ENCODE measurements at places on chromosomes 2 and 18.

- no peak for DNase-seq
Measured at GRCh38 chr2:190668892-190669291, 20.0 kb downstream of the NAB1 start.

GRCh38 chr2:458425-458815 is 170.5 kb upstream of the ALKAL2 start:
- no peak for DNase-seq

- no peak for DNase-seq
Measured at GRCh38 chr18:24818441-24818840, 358.0 kb downstream of the HRH4 start.

DNA sequence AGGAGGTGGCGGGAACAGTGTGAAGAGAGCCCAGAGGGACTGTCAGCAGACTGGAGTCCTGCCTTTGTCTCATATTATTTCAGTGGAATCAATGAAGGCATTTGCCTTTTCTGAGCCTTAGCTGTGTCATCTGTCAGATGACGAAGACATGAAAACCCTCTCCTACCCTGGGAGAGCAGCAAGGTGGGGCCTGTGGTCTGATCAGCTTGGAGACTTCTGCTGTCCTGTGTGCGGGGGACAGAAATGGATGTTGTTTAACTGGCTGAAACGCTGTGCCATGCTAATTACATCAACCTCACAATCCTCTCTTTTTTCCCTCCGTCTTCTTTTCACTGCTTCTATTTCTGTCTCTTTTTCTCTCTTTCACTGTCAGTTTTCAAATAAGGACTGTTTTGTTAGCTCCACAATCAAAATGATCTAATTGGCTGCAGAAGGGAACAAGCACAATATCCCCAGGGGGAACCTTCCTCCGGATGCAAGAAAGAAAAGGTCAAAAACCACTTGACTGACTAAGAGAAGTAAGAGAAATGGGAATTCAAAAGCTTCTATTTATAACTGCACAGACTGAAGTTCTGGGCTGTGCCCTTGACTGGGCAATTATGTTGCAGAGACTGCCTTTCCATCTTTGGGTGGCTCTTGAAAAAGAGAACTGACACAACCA is 340.1 kb downstream of the CLIP4 start:
- DNase-seq, result no peak

GRCh38 chr2:204321027-204321800 is 224.1 kb upstream of the PARD3B start:
- no peak for DNase-seq

GRCh38 chr2:225837328-225837727 is 437.8 kb downstream of the NYAP2 start:
- DNase-seq, result no peak

- no peak for DNase-seq
Measured at GRCh38 chr2:111205774-111206173, 85.1 kb downstream of the BCL2L11 start.

GRCh38 chr2:135162786-135163185 is 110.7 kb downstream of the RAB3GAP1 start:
- DNase-seq, result no peak

DNA sequence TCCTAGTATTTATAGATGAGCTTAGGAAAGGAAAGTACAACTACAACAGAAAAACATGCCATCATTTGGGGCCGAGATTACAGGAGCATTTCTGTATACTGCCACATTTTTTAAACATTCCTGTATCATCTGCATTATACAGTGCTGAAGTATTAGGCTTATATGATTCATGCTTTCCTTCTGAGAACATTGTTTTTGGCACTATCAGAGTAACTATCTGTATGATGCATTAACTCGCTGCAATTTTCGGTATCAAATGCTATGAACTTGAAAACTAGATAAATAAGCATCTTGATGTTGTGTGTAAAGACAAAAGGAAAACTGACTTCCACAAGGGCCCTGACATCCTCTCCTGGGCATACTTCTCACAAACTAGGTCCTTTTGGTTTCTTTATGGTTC is 102.0 kb downstream of the RIT2 start:
- DNase-seq, result no peak

DNA sequence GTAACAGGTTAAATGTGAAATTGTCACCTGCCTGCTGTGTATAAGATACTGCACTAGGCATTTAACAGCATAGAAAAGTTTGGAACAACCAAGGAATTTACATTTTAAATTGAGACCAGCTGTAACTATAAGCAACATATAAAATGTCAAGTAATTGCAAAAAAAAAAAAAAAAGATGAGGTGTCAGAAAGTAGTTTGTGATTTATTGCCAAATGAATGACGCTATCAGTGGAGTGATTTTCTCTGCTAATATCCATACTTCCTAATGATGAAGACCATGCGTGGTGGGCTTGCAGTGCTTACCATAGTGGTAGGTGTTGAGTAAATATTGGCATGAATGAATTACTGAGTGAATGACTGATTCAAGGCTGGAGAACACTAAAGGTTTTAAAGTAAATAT is 73.3 kb downstream of the OSBPL6 start:
- DNase-seq, result no peak

- DNase-seq, result no peak
Measured at GRCh38 chr18:71505526-71505925, 1038.6 kb downstream of the CBLN2 start.

- no peak for DNase-seq
Measured at GRCh38 chr18:39425172-39425850, 1859.7 kb upstream of the CELF4 start.

DNA sequence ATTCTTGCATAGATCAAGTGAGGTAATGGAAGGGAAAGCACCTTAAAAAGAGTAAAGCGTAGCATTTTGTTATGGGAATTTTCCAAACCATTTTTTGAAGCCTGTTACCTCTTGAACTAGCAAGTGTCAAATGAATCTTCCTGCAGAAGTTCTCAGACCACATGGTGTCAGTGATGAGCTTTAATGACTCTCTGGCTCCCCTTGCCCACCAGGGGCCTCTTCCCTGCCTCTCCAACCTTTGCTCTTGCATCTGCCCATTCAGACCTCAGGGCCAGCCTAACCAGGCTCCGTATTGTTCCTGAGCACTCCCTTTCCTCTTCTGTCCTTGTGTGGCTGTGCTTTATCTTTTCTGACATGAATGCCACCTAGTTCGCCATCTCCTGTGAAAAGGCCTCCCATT is 155.9 kb downstream of the DIS3L2 start:
- DNase-seq, result no peak

DNA sequence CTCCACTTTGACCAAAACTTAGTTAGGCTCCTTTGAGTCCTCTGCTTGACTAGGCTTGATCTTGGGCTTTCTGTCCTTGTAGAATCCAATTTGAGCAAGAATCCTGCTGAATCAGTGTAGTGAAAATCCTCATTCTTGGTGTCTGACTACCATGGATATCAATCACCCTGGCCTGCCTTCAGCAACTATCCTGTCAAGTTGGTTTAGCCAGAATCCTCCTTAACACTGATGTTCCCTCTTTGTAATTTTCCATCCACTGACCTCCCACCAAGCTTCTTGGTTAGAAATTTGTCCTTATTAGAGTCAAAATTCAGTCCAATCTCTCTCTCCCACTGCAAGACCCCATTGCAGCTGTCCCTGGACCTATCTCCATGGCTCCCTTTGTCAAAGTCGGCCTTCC is 494 bp upstream of the RBM45 start:
- no peak for DNase-seq

DNA sequence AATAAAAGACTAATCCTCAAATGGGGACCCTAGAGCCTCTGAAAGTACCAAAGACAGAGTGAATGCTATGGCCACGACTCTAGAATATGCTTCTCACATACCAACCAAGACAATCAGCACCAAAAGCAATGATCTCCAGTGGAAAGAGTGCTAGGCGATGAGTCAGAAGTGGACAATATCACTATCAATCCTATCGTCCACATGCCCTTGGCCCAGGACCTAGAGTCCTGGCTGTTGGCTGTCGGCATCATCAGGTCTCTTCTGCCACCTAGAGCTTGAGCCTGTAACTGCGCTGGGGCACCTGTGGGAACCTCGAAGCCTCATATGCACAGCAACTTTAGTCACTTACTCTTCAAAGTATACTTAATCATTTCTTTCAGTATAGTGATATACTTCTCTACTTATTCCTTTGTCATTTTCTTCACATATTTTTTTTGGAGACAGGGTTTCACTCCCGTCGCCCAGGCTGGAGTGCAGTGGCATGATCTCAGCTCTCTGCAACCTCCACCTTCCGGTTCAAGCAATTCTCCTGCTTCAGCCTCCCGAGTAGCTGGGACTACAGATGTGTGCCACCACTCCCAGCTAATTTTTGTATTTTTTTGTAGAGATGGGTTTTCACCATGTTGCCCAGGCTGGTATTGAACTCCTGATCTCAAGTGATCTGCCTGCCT is 29.7 kb downstream of the NOL10 start:
- DNase-seq, result no peak

- no peak for DNase-seq
Measured at GRCh38 chr2:3223080-3223923, 154.3 kb downstream of the EIPR1 start.

DNA sequence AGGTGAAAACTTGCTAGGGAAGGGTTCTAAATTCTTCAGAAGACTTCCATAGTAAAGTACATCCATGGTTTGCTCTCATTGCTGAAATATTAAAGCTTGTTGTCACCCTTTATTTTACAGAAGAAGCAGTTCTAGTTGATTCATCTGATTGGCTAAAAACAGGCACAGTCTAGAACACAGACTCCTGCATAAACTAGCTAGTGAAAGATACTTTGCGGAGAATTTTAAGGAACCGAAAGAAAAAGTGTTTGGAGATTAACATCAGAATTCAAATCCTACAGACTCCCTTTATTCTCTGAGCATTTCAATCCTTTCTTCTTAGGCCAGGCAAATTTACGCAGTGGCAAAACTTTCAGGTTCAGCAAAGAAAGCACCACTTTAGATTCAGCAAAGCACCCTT is 1076.5 kb upstream of the ZEB2 start:
- DNase-seq, result no peak

- DNase-seq, result no peak
Measured at GRCh38 chr2:29056452-29056851, 17.9 kb downstream of the PCARE start.

- peak; percentile 86 for DNase-seq
Measured at GRCh38 chr2:171160119-171160955, at the start of gene TLK1. Gene TLK1 (minus strand): TSS chr2:171160893. CDS start chr2:171160428, 465 bp downstream.

DNA sequence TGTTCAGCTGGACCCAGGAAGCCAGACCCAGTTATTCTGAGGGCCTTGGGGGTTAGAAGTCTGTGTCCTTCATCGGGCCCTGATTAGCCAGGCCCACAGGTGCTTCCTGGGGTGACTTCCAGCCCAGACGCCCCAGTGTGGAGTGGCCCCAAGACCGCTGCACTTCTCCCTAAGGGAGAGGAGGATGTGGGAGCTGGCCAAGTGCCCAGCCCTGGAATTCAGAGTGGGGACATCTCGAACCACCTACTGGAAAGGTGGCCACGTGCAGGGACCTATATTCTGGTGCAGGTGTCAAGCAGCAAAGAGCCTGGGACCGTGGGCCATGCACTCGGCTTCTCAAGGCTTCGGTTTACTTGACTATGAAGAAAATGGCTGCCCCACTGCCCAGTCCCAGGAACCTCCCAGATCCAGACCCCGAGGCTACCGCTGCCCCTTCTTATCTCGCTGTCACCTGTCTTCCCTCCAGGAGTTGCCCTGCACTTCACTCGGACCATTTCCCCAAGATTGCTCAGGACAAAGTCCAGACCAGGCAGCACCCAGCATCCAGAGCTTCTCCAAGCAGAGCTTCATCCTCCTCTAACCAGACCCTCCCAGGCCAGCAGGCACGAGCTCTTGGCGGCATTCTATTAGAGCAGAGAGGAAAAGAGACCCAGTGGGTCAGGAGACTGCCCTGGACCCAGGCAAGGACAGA is 142.8 kb upstream of the ID2 start:
- no peak for DNase-seq

DNA sequence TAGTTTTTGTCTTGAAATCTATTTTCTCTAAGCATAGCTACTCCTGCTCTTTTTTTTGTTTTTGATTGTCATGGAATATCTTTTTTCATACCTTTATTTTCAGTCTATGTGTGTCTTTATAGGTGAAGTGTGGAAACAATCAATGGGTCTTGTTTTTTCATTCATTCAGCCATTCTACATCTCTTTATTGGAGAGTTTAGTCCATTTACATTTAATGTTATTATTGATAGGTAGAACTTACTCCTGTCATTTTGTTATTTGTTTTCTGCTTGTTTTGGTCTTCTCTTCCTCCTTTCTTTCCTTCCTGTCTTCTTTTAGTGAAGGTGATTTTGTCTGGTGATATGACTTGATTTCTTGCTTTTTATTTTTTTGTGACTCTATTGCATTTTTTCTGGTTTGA is 17.8 kb downstream of the IL1RL2 start:
- DNase-seq, result no peak

DNA sequence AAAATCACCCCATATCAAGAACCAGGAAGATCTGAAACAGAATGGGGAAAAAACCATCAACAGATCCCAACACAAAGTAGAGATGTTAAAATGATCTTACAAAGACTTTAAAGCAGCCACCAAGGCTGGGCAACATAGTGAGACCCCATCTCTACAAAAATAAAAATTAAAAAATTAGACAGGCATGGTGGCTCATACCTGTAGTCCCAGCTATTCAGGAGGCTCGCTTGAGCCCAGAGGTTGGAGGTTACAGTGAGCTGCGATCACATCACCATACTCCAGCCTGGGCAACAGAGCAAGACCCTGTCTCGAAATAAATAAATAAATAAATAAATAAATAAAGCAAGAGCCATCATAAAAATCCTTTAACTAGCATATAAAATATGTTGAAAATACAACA is 20.5 kb downstream of the RPRD1A start:
- DNase-seq, result no peak

GRCh38 chr2:101802329-101802728 is 104.8 kb downstream of the MAP4K4 start:
- DNase-seq, result no peak

- no peak for DNase-seq
Measured at GRCh38 chr2:142874293-142874814, 3.1 kb upstream of the KYNU start.

DNA sequence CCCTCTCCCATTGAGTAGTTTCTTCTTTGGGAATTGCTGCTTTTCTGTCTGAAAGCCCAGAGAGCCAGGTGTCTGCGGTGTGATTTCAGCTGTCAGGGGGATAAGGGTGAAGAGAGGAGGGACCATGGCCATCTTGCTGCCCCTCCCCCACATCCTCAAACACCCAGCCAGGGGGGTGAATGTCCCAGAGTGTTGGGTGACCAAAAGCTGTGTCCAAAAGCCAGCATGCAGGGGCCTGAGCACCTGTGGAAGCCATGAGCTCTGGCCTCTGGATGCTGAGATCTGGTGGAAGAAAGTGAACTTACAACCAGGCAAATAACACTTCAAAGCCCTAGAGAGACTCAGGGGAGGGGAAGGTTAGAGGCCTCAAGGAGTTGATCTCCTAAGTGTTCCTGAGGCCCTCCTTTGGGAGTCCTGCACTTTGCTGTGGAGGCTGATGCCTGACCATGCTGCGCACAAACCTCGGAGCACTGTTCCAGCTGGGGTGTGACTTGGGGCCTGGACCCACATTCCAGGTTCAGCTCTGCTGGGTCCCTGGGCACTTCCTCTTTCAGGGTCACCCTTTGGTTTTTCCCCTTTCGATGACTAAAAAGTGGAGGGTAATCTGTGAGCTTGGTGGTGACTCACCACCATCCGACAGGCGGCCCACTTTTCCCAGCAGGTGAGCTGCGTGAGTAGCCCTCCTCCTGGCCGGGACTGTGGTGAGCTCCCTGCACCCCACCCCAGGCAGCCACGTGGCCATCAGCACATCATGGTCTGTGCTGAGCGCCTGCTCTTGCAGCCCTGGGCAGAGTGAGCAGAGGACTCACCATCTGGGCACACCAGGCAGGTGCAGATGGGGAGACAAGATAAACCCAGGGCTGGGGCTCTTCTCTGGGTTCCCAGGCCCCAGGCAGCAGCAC is 66.8 kb upstream of the FOSL2 start:
- DNase-seq, result peak; percentile 26

All from NCI-H510A (cell line).